Kasumi-1 (cell line): ENCODE measurements at places on chromosomes 11 and 22.

DNA sequence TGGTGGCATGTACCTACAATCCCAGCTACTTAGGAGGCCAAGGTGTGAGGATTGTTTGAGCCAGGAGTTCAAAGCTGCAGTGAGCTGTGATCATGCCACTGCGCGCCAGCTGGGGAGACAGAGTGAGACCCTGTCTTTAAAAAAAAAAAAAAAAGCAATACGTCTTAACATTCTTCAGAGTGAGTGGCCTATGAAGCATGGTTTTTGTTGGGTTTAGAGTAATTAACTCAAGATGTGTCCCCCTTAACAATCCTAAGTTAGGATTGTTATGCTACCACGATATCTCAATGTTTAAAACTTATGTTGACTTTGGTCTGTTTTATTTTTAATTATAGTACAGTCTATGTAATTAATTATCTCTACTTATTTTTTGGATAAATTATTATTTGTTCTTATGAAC, 156.1 kb downstream of the HIPK3 start:
- no peak for DNase-seq

- DNase-seq: no peak
Measured at GRCh38 chr11:103183981-103184611, 74.9 kb downstream of the DYNC2H1 start.

- DNase-seq: no peak
Measured at GRCh38 chr11:121553806-121554205, 101.0 kb upstream of the SORL1-AS1 start.

DNA sequence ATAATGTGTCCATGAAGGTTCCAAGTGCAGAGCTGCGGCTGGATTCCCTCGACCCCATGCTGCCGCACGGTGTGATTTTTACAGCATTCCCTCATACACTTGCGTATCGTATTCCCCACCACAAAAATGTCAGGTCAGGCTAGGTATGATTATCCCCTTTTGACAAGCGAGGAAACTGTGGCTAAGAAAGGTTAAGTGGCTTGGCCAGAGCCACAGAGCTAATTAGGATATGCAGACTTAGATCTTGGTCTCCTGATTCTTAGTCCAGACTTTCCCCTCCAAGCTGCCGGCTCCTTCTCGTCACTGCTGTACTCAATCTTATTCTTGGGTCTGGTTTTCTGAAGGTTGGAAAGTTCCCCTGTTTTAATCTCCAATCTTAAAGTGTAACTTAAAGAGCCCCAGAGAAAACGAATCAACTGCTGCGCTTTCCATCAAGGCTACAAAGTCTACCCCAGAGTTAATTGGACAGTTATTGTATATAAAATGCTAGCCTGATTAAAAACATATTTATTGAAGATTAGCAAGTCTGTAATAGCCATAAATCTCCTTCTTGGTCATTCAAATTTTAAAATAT, 176.6 kb downstream of the ADAMTS15 start:
- DNase-seq: no peak

DNA sequence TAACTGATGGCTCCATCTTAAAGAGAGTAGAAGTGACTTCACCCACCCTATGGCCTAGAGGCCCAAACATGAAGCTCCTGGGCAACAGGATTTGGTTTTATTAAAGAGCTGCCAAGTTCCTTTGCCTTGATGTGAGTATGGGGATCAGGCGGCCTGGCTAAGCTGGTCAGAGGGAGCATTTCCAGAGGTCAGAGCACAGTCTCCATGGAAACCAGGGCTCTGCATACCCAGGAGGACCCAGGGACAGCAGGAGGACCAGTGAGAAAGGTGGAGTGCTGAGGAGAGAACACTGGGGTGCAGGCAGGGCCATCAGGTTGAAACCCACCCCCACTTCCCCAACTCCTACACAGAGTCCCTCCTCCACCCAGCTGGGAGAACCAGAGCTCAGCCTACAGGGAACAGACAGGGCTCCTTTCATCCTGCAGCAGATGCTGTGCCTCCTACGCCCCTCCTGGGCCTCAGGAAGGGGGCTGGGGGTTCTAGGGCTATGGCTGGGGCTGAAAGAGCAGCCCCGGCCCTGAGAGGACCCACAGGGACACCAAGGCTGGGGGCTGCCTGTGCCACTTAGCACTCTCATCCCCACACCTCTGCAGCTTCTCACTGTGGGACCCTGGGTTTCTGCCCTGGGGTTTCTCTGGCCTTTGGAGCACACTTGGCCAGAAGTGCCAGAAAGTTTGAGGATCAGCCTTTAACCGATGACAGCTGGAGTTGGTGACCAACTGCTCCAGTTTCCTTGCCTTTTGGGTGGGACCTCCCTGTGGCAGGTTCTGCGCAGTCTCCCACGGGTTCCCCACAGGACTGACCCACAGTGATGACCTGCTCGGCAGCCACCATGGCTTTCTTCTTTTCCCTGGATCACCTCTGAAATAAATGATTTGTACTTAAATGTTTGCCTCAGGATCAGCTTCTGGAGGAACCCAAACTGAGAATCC, 13.8 kb upstream of the P2RY6 start:
- no peak for DNase-seq

DNA sequence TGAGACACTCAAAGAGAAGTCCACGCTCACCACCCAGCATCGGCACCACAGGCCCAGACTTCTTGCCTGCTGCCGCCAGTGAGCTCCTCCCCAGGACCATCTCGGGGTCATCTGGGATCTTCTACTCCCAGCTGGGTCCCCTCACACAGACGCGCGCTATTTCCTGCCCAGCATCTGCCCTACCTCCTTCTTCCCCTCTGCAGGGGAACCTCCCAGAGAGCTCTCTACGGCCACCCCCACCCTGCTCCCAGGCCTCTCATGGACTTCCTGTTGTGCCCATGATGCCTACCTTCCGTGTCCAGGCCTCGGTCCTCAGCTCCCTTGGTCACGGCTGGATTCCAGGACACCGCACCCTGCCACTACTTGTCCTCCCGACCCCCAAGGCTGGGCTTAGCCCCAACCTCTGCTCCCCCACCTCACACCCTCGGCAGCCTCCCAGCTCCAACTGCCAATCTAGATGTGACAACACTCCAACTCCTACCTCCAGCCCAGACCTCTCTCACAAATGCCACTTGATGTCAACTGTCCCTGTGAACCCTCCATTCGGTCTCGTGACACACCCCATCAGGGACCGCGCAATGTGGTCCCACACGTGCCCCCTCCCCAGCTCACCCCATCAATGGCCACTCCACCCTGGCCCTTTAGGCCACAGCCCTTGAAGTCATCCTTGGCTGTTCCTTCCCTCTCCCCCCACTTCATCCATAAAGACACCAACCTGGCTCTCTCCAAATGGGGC, 45.3 kb downstream of the SGSM3 start:
- peak; percentile 80 for DNase-seq

GRCh38 chr11:117486059-117486458, 158.4 kb downstream of the CEP164 start:
- DNase-seq: no peak

DNA sequence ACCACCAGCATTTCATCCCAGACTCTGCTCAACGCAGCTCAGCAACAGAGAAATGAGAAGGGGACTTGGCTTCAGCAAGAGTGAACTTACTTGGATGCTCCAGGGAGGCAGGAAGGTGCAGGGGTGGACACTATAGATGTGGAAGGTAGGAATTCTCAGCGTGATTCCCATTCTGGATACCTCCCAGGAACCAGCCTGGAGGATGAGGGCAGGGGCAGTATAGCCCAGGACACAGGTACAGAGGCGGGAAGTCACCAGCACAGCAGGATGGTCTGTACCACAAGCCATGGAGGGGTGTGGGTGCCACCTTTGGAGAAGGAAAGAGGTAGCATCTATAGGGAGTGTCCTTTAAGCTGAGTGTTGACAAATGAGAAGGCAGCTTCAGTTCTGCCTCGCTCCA, 1275.2 kb downstream of the TBC1D22A start:
- DNase-seq: no peak

- no peak for DNase-seq
Measured at GRCh38 chr11:30046578-30046945, 29.7 kb upstream of the KCNA4 start.

GRCh38 chr11:46254133-46254491, 23.4 kb upstream of the CREB3L1 start:
- no peak for DNase-seq

DNA sequence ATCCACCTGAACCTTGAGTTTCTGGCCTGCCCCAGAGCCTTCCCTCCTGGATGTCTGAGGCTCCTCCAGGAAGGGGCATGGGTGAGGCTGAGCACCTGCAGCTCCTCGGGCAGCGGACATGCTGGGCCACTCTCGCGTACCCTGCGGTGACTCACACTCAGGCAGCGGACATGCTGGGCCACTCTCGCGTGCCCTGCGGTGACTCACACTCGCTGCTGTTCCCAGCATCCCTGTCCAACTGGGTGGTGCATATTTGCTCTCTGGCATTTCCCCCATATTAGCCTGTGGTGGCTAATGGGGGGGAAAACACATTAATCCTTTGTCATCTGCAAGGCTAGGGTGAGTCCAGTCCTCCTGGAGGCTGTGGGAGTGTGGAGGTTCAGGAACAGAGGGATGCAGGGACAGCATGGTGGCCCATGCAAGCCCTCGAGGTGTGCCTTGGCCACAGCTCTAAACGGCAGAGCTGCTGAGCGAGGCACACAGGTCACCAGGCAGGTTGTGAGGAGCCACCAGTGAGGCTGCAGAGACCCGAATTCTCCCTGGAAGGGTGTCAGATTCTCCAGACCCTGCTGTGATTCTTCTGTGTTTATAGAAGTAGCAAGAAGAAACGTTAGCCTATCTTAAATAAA, 728.1 kb downstream of the BRD1 start:
- DNase-seq: no peak

GRCh38 chr11:4049006-4049405, 45.6 kb upstream of the RRM1 start:
- no peak for DNase-seq

GRCh38 chr11:68992743-68993255, 12.0 kb upstream of the MRGPRD start:
- no peak for DNase-seq

DNA sequence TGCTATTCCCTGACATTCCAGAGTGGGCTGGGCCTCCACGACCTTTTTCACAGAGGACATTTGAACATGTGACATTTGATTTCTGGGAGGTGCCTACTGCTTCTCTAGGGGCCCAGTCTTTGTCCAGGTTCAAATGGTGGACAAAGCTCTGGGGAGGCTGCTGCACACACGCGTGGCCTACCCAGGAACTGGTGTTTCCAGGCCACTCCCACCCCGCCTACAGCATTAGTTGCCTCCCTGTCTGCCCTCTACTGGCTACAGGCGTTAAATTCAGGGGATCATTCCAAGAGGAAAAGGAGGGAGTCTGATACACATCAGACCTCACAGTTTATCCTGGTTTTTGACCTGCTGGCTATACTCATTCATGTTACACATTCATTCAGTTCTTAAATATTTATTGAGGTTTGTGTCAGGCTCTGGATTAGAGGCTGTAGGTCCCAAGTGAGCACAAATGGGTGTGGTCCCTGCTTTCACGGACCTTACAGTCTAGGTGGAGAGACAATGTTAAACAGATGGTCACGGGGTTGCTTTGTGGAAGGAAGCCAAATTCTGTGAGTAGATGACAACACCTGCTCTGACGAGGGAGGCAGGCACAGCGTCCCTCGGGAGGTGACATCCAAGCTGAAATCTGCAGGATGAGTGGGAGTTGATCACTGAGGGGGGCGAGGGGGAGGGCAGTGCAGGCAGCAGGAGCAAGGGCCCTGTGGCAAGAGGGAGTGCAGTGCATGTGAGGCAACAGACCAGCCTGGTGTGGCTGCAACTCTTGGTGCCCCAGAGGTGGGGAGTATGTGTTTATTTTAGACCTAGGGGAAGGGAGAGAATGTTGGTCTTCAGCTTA, 11.8 kb downstream of the TUB start:
- peak; percentile 45 for DNase-seq

DNA sequence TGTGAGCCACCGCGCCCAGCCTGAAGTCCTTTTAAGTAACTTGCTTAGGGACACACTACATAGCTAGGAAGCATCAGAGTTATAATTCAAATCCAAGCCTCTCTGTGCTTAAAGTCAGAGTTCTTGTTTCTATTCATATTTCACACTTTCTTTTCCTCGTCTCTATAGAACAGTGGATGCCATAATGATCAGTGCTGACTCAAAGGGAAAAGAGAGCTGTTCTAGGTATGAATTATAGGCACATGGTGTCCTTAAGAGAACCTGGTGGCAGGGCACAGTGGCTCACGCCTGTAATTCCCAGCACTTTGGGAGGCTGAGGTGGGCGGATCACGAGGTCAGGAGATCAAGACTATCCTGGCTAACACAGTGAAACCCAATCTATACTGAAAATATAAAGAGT, 400.2 kb upstream of the DDI1 start:
- DNase-seq: no peak

DNA sequence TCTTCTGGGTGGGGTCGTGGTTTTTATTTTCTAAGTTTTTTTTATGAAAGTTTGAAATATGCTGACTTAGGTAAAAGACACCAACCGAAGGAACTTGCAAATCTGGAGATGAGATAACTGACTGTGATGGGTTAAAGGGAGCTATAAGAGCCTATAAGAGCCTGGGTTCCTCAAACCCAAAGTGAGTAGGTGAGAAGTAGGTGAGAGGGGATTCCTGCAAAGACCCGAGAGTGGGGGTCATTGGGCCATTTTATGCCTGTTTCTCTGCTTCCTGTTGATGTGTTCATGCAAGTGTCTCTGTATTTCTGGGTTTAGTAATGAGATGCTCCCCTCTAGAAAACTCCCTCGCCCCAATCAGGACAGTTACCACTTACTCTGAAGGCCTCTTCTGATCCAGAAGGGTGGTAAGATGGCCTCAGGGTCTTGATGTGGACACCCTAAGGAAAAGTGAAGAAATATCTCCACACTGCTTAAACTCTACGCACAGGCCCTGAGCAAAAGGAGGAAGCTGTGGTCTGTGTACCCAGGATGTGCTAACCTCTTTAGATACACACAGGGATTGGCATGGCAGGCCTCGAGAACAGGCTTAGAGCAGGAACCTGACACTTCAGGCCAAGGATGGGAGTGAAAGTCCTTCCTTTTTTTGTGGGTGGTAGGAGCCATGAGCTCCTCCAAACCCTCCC, 1.8 kb downstream of the FLI1 start:
- peak; percentile 98 for DNase-seq

DNA sequence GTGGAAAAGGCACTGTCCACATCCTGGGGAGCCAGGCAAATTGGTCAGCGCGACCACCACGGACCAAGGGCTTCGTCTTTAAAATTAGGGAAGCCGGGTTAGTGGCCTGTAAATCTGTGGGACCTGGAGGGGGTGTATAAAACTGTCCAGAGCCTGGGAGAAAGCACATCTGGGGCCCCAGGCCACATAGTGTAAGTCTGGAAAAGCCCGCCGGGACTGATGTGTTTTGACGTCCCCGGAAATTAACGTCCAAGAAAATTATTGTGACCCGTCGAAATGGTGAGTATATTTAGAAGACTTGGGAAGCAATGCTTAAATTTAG, 4.2 kb upstream of the IGF2 start:
- no peak for DNase-seq

DNA sequence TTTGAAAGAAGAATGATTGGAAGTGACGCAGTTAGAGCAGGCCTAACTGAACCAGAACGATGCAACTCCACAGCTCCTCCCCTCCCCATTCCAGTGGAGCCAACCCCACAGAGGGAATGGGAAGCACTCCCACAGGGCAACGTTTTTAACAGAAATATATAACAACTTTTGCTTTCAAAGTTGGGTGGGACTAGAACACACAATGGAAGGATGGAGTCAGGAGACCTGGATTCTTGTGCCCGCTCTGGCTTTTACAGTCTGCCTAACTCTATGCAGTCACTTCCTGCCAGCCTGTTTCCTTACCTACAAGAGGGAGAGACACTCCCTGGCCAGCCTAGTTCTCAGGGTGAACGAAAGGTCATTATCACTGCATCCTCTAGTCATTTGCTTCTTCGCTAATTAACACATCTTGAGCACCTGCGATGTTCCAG, 75.5 kb downstream of the PACSIN2 start:
- no peak for DNase-seq
